ENCODE measurements at places on chromosomes 5 and 9.

DNA sequence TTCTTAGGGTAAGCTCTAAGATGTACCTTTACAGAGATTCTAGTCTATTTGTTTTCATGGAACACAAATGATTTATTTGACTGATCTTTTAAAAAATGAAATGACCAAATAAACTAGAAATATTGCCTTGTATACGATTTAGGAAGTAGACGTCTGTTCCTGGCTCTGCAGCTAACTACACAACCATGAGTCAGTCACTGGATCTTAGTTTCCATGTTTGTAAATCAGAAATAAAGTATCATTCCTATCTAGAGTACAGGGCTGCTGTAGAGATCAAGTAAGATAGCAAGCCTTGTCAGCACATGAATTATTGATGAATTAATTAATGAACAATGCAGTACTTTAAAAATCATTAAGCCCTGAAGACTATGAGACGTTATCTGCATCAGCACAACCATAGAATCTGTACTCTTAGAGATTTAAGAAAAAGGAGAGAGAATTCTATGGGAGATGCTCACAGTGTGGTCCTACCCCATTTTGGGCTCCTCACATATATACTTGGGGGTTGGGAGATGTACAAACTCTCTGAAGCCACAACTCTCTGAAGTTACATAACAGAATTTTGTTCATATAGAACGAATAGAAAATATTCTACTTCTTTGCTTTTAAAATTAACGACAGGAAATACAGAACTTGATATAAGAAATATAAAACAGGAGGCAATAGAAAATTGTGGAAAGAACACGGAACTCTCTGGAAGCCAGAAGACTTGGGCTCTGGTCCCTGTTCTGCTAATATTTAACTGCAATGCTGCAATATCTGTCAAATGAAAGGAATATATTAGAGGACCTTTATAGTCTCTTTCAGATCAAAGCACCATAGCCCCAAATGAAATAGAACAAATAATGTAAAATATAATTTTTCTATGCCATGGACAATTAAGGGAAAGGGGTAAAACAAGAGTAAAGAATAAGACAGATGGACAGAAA lies 48.4 kb upstream of the HNRNPA0 start:
- no peak for DNase-seq

- peak; percentile 31 for DNase-seq
Observed at GRCh38 chr9:131478421-131478868, 24.3 kb upstream of the POMT1 start.

GRCh38 chr5:167565189-167565954 lies 726.1 kb upstream of the WWC1 start:
- DNase-seq: peak; percentile 54

- DNase-seq: no peak
Observed at GRCh38 chr9:81566074-81566698, 123.2 kb downstream of the TLE1 start.

DNA sequence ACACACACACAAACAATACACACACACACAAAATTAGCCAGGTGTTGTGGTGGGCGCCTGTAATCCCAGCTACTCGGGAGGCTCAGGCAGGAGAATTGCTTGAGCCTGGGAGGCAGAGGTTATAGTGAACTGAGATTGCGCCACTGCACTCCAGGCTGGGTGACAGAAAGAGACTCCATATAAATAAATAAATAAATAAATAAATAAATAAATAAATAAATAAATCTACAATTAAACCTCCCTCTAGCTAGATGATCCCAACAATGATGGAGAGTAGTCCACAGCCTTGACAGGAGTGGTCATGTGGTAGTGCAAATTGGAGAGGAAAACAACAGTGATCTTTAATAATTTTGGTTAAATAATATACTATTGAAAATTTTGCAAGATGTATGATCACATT lies 1739.0 kb upstream of the C9orf72 start:
- DNase-seq: no peak

- DNase-seq: no peak
Observed at GRCh38 chr5:38184627-38185026, 73.7 kb upstream of the EGFLAM start.

DNA sequence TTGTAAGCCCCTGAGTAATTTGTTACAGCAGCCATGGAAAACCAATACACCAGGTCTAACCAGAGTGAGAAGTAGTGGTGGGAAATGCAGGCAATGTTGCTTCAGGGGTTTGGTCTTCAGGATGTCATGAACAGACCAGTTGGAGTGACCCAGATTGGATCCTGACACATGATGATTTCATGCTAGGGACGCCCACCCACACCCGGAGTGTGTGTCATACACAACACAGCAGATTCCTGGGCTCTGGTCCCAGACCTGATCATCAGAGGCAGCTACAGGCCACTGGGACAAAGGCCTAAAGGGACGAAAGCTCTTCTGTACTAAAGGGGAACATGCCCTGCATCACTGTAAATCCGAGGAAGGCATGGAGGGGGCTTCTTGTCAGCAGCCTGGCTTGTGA lies 194.2 kb downstream of the NSG2 start:
- DNase-seq: peak; percentile 30

Data from lung (tissue), 17 donors.